ENCODE measurements at places on chromosomes 2 and 18. TPM values are rescaled to one million over a fixed set of nuclear protein-coding genes. Genes with fewer than 3 reads are reported as not detected.

OXER1 gene
- total RNA-seq = 1.8 TPM

NR4A2 gene
- 1.2 TPM for total RNA-seq

ANKRD29 gene
- total RNA-seq = 0.48 TPM

RNF152 gene
- 137 TPM for total RNA-seq

RAB1A gene
- total RNA-seq = 183 TPM

- no peak overlapping the region for H3K27ac ChIP-seq
- H3K4me3 ChIP-seq = no peak overlapping the region
- no peaks in the 10 kb centered on the region for H3K4me1 ChIP-seq
- H3K36me3 ChIP-seq = peaks cover 2% of the 10 kb centered on the region
- peaks cover 27% of the 10 kb centered on the region for H3K27me3 ChIP-seq
Observed at GRCh38 chr18:46431522-46432171, 225.4 kb downstream of the LOXHD1 start.

DNA sequence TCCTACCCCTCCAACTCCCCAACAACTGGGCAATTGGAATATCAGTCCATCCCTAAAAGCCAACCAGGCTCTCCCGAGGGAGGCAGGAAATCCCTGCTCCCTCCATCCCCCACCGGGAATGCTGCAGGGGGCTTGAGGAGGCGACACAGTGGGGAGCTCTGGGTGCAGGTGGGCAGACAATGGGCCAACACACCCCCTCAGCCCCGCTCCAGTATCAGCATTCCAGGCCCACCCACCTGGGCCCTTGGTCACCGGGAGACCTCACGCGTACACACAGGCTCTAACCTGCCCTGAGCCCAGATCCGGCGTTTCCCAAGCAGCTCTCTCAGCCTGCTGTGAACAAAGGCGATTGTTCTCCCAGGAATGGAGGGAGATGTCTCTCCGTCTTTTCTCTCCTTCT lies 37.6 kb upstream of the FZD7 start:
- no peak overlapping the region for H3K27ac ChIP-seq
- DNase-seq = no peak
- no peak overlapping the region for H3K4me3 ChIP-seq

DNA sequence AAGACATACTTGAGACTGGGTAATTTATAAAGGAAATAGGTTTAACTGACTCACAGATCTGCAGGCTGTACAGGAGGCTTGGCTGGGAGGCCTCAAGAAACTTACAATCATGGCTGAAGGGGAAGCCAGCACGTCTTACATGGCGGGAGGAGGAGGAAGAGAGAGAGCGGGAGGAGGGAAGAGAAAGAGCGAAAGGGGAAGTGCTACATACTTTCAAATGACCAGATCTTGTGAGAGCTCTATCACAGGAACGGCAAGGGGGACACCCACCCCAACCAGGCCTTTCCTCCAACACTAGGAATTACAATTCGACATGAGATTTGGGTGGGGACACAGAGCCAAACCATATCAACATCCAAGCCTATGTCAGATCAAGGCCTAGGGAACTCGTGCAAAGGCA lies 24.2 kb downstream of the MYL12B start:
- no peak overlapping the region for H3K4me3 ChIP-seq
- H3K27me3 ChIP-seq = no peaks in the 10 kb centered on the region
- no peak for DNase-seq
- H3K27ac ChIP-seq = no peak overlapping the region

DNA sequence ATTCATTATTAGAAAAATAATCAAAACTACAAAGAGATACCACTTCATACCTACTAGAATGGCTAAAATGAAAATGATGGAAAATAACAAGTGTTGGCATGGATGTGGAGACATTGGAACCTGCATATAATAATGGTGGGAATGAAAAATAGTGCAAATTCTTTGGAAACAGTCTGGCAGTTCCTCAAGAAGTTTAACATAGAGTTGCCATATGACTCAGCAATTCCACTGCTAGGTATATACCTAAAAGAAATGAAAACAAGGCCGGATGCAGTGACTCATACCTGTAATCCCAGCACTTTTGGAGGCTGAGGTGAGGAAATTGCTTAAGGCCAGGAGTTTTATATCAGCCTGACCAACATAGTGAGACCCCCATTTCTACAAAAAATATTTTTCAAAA lies 41.6 kb upstream of the ACYP2 start:
- H3K27me3 ChIP-seq = no peaks in the 10 kb centered on the region
- H3K4me3 ChIP-seq = no peak overlapping the region
- no peak for DNase-seq
- no peak overlapping the region for H3K27ac ChIP-seq

- no peak for DNase-seq
Observed at GRCh38 chr2:212021947-212022346, 516.7 kb downstream of the ERBB4 start.

DNA sequence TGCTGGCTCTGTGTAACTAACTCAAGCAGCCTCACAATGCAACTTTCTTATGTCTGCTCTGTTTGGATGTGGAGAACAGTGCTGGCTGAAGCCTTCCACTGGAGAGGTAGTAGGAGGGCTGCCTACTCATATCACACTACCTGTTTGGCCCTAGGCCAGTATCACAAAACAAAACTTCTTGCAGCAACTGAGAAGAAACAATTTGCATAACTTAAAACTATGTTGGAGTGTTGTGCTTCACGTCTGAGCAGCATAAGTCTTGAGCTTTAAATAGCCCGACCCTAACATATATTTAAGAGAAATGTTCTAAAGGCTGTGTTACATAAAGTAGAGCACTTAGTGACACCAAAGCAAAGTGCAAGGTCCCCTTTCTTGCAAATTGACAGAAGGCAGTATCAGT lies 204.9 kb upstream of the ACVR2A start:
- no peaks in the 10 kb centered on the region for H3K27me3 ChIP-seq
- no peak overlapping the region for H3K4me3 ChIP-seq
- H3K36me3 ChIP-seq = no peaks in the 10 kb centered on the region
- peaks cover 18% of the 10 kb centered on the region for H3K4me1 ChIP-seq
- H3K27ac ChIP-seq = no peak overlapping the region

DNA sequence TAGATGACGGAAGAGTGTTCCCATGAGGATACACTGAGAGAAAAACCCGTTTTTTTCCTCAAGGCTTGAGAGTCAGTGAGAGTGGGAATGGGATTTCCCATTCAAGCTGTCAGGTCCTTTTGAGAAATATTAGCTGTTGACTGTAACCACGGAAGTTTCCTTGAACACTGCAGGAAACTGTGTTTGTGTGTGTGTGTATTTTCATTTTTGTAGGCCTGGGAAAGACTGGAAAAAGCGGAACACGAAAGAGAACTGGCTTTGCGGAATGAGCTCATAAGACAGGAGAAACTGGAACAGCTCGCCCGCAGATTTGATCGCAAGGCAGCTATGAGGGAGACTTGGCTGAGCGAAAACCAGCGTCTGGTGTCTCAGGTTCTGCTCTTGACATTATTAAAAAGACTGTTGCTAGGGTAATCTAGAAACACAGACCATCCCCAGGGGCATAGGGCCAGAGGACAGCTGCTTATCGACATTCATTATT lies 98.8 kb upstream of the EML6 start:
- DNase-seq = no peak
- no peak overlapping the region for H3K27ac ChIP-seq
- H3K27me3 ChIP-seq = no peaks in the 10 kb centered on the region
- H3K4me3 ChIP-seq = no peak overlapping the region

DNA sequence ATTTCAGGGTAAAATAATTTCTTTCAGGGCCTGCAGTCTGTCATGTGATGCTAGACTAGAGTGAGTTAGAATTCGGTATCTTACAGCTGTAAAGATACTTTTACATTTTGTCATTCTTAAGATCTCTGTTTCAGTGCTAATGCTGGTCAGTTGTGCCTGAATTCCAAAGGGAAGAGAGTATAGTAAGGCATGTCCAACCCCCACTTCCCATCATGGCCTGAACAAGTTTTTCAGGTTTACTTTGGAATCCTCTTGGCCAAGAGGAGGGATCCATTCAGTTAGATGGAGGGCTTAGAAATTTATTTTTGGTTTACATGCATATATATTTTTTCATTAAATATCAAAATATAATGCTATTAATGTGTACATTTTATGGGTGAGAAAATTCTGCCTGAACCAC lies 596.6 kb downstream of the XIRP2 start:
- H3K27ac ChIP-seq = no peak overlapping the region
- no peak for DNase-seq
- no peaks in the 10 kb centered on the region for H3K36me3 ChIP-seq
- H3K4me1 ChIP-seq = peaks cover 21% of the 10 kb centered on the region
- H3K4me3 ChIP-seq = no peak overlapping the region

DNA sequence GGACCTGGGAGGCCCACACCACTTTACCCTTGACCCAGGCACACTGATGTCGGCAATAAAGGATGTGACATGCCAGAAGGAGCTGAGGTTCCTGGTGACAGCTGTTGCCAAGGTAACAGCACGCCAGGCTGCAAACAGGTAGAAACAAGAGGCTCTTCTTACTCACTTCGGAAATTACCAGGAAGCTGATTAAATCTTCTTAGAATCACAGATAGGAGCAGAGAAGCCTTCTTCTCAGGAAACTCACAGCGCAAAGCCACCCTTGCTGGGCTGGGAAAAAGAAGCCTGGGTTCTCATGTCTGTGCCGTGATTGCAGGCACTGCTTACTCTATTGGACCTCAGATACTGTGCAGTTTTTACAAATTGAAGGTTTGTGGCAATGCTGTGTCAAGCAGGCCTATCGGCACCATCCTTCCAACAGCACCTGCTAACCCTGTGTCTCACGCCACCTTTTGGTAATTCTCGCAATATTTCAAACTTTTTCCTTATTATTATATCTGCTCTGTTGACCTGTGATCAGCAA lies 61.0 kb upstream of the TAF1B start:
- no peak overlapping the region for H3K27ac ChIP-seq
- H3K36me3 ChIP-seq = peaks cover 1% of the 10 kb centered on the region
- no peak for DNase-seq

HAUS1 gene
- 25.8 TPM for total RNA-seq
